ENCODE measurements at places on chromosomes 5 and 9.

GRCh38 chr5:14415024-14415697 lies 166.4 kb upstream of the OTULINL start:
- no peak for DNase-seq

DNA sequence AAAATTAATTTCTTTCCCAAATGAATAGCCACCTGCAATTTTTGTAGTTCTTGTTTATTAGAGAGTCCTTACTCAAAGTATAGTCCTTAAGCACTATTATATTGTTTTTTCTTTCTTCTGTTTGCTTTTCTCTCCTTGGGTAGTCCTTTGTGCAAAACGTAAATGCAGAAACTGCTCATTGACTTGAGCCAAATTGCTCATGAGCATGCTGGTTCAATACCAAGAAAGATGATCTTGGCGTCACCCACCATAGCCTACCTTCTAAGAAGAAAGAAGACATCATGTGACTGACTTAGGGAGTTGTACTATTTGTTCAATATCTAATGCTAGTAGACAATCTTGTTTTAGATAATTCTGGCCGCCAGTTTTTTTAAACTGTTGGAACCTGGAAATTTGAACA lies 248.8 kb upstream of the DMRT1 start:
- no peak for DNase-seq

- DNase-seq, result no peak
Observed at GRCh38 chr9:115109486-115109885, 8.5 kb downstream of the TNC start.

- DNase-seq, result no peak
Observed at GRCh38 chr5:78076351-78076750, 218.1 kb downstream of the AP3B1 start.

GRCh38 chr9:99078717-99079116 lies 26.2 kb upstream of the TGFBR1 start:
- DNase-seq, result no peak

Data from C1 segment of cervical spinal cord (tissue), 14 donors.